ENCODE measurements at places on chromosomes 5 and 9.

DNA sequence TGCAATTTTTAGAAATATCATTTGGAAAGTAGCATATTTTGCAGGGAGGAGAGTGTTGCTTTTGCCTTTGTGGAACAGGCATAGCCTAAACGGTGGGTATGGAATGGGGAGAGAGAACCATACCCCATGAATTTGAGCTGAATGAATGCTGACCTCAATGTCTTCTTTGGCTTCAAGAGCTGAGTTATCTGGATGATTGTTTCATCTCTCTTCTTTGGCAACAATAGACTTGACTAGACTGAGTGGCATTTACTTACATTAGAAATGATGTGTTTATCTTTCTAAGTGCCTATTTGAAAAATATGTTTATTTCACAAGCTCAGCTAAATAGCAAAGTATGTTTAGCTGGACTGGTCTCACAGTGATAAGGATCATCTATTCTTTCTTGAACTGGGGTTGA lies 42.8 kb downstream of the SPEF2 start:
- DNase-seq = no peak

- no peak for DNase-seq
Observed at GRCh38 chr5:60522292-60522905, 177.6 kb downstream of the DEPDC1B start.

GRCh38 chr5:38800515-38800914 lies 45.3 kb upstream of the OSMR start:
- DNase-seq = no peak

GRCh38 chr5:80083101-80083890 lies 48.1 kb downstream of the THBS4 start:
- peak; percentile 54 for DNase-seq

- DNase-seq = peak; percentile 70
Observed at GRCh38 chr5:154811653-154812465, 38.5 kb downstream of the FAXDC2 start.

DNA sequence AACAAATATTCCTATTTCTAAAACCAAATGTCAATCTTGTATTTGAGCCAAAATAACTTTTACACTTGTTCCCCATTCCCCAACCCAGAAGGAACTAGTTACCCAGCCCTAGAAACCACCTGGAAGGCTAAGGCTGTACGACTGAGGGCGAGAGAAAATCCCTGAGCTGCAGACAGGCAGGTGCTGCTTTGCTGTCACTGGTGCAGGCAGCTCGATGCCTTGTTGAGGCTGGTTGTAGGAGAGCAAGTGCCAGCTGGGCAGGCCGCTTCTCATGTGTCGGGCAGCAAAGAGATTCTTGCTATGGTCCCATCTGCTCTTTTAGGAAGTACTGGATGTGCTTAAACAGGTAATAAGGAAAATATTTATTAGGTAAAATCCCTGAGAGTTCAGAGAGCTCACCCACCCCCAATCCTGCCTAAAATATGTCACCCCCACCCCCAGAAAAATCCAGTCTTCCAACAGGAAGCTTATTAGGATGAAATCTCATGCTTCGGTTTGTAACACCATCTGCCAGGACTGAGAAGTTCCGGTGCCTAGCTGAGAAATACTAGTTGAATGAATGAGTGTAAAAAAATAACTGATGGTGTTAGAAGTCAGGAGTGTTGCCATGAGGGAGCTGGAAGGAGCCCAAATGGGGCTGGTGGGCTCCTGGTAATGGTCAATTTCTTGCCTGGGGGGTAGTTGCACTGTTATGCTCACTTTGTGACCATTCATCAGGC lies 91.1 kb upstream of the DMRT1 start:
- DNase-seq = no peak

- no peak for DNase-seq
Observed at GRCh38 chr9:10235376-10235775, 377.4 kb downstream of the PTPRD start.

DNA sequence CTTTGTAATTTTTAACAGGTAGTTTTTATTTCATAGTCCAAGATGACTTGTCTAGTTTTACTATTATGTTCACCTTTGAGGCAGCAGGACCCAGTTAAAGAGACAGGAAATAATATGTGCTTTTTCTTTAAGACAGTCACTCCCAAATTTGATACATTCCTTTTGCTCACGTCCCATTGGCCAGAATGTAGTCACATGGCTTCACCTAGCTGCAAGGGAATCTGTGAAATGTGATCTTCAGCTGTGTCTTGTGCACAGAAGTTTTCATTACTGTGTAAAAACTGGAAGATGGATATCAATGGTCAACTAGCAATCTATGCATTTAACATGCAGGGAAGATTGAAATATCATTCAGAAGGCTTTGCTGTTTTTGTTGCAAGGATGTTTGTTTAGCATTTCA lies 41.1 kb downstream of the XRCC4 start:
- DNase-seq = no peak

GRCh38 chr5:149999359-149999758 lies 1.1 kb downstream of the TIGD6 start:
- no peak for DNase-seq

DNA sequence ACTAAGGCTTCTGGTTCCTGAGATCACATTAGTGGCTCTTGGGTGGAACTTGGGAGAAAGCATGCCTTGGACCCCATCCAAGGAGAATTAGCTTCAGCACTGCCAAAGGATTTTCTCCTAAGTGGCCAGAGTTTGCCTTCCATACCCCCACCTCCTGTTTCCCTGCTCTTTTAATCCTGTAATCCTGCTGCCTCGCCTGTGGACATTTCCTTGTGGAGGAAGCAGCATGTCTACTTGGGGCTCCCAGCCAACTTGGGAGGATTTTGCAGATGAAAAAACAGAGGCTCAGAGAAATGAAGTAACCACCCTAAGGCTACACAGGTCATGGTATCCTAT lies 1.6 kb downstream of the ARSI start:
- DNase-seq = no peak

DNA sequence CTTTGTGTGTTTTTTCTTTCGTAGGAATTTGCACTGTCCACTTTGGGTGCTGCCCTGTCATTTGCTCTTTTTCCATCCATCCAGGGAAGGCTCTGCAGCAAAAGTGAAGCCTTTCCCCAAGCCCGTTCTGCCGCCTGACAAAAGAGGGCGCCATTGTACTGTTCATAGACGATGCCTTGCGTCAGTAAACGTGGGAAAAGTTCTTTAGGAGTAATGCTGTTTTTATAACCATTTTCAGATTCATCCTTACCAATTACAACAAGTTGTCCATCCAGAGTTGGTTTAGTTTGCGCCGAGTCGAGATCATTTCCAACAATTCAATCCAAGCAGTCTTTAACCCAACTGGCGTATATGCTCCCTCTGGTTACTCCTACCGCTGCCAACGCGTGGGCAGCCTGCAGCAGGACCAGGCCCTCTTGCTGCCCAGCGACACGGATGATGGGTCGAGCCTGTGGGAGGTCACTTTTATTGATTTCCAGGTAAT lies 34.3 kb upstream of the RPS23 start:
- peak; percentile 34 for DNase-seq

GRCh38 chr9:124254261-124254682 lies 3.5 kb upstream of the NEK6 start:
- DNase-seq = no peak
